ENCODE measurements at places on chromosomes 1 and 21. TPM values are rescaled to one million over a fixed set of nuclear protein-coding genes. Genes with fewer than 3 reads are reported as not detected.

- DNase-seq: no peak
Measured at GRCh38 chr1:40075266-40075665, 21.8 kb downstream of the PPT1 start.

DNA sequence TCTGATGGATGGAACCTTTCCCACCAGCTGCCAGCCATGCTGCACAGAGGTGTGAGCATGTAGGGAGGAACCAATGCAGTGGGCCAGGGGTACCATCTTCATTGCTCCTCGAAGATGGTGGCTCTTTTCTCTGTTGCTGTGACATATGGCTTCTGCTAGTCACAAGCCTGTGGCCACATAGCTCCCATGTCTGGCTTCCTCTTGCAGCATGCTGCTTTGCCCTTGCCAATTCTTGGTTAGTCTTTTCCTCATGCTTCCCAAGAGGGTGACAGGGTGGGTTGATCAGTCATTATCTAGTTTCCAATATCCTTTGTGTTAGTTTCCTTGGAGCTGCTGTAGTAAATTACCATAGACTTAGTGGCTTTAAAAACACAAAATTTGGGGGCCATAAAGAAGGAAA is 123.4 kb downstream of the ETS2 start:
- DNase-seq: no peak

Gene FCN3
- not detected for total RNA-seq

Gene CACNA1S
- not detected for total RNA-seq

Gene CFHR4
- total RNA-seq: not detected

Gene ANKRD65
- total RNA-seq: not detected

Gene AGT
- total RNA-seq: not detected

All from activated CD4-positive, alpha-beta T cell treated with anti-CD3 and anti-CD28 coated beads for 36 hours (primary cell).